ENCODE measurements at places on chromosomes 2 and 18.

GRCh38 chr18:26134107-26134506 lies 438 bp downstream of the PSMA8 start:
- no peak for DNase-seq

DNA sequence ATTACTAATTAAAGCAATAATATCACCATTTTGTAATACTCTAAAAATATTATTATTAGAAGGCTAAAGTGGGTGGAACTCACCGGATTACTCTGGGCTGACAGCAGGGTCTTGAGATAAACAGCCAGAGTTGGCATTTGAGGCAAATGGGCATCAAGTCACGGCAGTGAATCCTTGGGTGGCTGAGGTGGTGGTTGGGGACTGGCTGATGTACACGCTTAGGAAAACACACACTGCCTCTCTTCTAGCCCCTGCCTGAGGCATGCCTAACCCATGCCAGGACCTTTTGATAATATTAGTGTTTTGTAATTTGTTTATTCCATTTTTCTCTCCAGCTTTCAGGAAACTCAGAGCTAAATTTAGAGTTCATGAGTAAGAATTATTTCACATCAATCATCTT lies 76.8 kb downstream of the ACKR3 start:
- DNase-seq, result no peak

- no peak for DNase-seq
Observed at GRCh38 chr18:48230467-48231113, 178.6 kb downstream of the ZBTB7C start.

GRCh38 chr18:49321797-49322461 lies 138.5 kb downstream of the DYM start:
- DNase-seq, result no peak

GRCh38 chr2:67872481-67872880 lies 190.3 kb downstream of the C1D start:
- DNase-seq, result no peak

DNA sequence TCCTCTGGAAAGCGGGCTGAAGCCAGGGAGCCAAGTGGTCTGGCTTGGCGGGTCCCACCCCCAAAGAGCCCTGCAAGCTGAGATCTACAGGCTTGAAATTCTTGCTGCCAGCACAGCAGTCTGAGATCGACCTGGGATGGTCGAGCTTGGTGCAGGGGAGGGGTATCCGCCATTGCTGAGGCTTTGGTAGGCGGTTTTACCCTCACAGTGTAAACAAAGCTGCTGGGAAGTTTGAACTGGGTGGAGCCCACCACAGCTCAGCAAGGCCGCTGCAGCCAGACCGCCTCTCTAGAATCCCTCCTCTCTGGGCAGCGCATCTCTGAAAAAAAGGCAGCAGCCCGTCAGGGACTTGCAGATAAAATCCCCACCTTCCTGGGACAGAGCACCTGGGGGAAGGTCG lies 12.6 kb upstream of the FLACC1 start:
- DNase-seq, result no peak

DNA sequence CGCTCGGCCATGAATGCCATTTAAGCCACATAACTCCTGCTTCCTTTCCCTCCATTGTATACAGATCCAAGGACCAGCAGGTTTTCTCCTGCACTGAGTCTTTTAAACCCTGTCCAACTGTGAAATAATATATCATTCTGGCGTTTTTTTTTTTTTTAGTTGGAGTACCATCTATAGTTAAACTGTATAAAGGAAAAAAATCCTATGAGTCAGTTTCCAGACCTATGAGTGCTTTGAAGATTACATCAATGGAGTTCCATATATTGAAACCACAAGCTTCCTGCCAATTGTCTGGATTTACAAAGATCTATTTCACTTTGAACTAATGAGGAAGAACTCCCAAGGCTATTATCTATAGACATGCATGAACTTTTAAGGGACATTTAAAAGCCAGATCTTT lies 2.4 kb upstream of the MALT1 start:
- no peak for DNase-seq

GRCh38 chr2:18611604-18612003 lies 22.2 kb upstream of the NT5C1B start:
- DNase-seq, result no peak

GRCh38 chr18:41783065-41783818 lies 171.8 kb upstream of the PIK3C3 start:
- no peak for DNase-seq

DNA sequence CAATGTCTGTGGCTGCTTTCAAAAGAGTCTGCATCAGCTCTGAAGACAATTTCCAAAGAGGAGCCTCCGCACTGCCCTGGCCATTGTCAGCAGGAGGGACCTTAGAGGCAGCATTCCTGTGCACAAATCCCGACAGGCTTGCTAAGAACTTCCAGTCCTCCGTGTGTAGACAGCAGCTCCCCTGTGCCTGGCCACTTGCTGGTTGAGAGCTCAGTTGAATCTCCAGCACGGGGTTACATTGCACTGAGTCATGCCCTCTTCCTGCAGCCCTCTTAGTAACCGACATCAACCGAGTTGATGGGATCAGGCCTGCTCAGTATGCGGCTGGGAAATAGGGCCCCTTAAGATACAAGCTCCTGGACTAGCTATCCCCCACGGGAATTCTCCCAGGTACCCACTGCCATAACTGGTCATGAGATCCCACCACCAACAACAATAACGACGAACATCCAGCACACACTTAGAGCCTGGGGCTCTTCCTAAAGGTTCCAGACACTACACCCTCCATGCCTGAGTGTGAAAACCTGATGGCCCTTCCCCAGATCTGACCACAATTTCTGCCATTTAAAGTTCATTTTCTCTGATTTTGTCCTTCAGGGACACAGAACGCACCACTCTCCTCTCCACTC lies 12.0 kb downstream of the ATP6V1B1 start:
- DNase-seq, result no peak

DNA sequence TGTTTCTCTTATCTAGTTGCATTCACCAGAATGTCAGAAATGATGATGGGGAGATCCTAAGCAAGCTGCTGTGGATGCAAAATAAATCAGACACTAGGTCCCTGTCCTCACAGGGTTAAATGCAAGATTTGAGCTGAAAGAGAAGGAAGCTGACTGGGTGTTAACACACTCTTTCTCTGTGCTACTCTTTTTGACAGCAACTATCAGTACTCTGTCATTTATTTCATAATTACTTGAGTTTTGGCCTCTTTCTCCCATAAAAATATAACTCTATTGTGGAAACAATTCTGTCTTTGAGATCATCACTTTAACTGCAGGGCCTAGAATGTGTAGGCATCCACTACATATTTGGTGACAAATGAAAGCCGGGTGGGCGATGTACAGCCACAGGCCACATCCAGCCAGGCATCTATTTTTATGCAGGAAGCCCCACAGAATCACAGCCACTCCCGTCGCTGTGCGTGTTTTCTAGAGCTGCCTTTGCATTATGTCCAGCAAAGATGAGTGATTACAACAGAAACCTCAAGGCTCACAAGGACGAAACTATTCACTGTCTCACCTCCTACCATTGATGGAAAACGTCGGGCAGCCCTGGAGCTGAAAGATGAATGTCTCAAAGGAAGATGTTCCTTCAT lies 849.0 kb downstream of the RNF144A start:
- DNase-seq, result no peak
